LoVo (cell line): ENCODE measurements at places on chromosomes 6 and 20.
A peak's percentile ranks its signal among the peaks of the same experiment; 100 is the strongest.

GRCh38 chr6:150004101-150004782, 21.1 kb downstream of the RAET1L start:
- DNase-seq: no peak

DNA sequence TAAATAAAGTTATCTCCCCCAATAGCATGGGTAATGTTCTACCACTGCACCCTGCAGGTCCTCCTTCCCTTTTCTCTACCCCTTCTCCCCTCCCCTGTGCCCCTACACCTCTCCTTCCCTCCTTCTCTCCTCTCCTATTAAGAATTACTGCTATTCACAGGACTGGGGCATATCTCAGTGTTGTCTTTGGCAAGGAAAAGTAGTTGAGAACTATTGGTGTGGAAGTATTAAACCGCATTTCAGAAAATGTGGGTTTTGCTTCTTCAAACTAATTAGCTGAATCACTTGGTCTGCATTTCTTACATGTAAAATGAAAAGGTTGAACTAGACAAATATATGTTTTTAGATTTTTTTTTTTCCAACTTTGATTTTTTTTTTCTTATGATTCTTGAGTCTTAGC, 296.3 kb downstream of the CDKAL1 start:
- no peak for DNase-seq

DNA sequence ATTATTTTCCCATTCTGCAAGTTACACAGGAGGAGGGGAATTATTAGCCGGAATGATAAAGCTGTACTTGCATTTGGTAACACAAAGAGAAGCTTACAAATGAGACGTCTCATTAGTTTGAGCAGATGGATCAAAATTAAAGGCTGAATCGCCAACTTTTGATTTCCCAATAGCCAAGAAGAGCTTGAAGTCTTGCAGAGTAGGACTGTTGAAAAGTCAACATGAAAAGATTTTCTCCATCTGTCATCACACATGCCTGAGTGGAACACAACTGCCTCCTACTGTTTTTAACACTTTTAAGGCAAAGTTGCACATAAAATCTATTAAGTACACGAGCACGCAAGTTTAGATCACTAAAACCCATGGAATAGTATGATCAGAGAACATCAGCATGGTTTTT, 176.2 kb downstream of the ASCC3 start:
- DNase-seq: no peak

DNA sequence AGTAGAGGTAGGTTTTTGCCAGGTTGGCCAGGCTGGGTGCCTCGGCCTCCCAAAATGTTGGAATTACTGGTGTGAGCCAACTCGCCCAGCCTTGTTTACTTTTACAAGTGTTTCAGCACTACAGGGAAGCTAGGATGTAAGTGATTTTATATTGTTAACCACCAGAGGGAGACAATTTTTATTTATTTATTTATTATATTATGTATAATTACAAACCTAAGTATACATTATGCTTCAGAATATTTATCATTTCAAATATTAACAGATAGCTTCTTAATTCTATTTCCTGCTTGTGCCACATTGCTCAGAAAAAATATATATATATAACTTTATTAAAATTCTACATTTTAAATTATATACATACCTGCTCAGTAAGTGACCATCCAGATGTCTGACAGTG, 9.8 kb downstream of the MMUT start:
- DNase-seq: peak; percentile 13

DNA sequence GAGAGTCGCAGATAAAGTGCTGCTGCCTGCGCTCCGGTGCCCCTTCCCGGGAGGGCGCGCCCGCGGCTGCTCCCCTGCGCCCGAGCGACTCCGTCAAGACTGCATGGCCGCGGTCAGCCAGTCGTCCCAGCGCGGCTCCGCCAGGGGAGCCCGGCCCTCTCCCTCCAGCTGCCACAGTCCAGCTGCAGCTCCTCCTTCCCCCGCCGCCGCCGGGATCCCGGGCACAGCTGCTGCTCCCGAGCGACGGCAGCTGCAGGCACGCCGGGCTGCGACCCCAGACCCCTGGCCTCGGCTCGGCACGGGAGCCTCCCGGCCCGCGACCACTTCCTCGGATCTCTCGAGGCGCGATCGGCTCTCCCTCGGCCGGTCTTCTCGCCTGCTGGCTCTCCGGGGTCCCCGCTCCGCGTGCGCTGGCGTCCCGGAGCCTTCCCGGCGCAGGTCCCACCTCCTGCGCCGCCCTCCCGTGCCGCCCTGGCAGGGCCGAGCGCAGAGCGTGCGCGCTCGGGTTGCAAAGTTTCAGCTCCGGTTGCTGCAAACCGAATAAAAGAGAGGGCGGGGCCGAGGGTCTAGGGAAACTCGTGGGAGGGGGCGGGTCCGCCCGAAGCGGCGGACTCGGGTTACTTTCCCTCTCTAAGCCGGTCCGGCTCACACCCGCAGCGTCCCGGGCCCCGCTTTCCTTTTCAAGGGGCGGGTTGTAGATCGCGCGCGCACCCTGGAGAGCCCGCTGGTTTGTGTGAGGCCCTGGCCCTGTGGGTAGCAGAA, at the start of gene CNKSR3:
Gene CNKSR3, minus strand, starts transcription at position 542 of the 762 bp plus-strand sequence. CDS start 571 bp downstream, outside the sequence.
- peak; percentile 71 for DNase-seq

GRCh38 chr6:56902641-56903464, 52.1 kb upstream of the BEND6 start:
- DNase-seq: peak; percentile 27

DNA sequence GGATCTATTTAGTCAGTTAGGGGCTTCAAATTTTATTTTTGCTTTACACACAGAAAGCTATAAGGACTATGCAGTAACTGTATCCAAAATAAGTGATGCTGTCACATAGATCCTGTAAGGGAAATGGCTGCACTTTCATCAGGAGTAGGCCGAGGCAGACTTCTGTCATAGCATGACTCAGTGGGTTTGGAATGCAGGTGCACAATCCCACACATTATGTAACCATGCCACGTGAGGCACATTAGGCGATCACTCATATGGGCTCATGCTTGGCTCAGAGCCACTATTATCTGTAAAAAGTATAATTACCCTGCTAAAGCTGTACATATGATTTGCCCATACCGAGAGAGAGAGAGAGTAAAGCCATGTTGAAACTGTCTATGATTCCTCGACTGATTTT, 1189.4 kb upstream of the EYS start:
- peak; percentile 5 for DNase-seq

- DNase-seq: no peak
These were observed 762 bp downstream of the LSM2 start for GRCh38 chr6:31805939-31806469.

DNA sequence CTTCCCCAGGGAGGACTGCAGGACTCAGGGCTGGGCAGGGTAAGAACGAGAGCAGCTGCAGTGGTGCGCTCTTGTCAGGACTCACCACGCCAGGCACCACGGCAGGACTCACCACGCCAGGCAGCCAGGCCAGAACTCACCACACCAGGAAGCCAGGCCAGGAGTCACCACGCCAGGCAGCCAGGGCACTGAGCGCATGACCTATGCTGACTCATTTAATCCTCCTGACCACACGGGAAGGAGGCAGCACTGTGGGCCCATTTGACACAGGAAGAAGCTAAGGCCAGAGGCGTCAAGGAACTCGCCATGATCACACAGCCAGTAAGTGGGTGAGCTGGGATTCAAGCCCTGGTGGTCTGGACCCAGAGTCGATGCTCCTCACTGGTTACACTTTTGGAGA, 189.3 kb downstream of the PREX1 start:
- peak; percentile 9 for DNase-seq

DNA sequence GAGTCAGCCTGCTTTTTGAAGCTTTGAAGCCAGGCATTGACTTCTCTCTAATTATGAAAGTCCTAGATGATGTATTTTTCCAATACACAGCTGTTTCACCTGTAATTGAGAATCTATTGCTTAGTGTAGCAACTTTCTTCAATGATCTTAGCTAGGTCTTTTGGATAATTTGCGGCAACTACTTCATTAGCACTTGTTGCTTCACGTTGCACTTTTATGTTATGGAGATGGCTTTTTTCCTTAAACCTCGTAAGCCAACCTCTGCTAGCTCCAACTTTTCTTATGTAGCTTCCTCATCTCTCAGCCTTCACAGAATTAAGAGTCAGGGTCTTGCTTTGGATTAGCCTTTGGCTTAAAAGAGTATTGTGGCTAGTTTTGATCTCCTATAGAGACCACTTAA, 44.8 kb downstream of the PHIP start:
- no peak for DNase-seq

- no peak for DNase-seq
These were observed 68.3 kb upstream of the EXOC2 start for GRCh38 chr6:760982-761955.

DNA sequence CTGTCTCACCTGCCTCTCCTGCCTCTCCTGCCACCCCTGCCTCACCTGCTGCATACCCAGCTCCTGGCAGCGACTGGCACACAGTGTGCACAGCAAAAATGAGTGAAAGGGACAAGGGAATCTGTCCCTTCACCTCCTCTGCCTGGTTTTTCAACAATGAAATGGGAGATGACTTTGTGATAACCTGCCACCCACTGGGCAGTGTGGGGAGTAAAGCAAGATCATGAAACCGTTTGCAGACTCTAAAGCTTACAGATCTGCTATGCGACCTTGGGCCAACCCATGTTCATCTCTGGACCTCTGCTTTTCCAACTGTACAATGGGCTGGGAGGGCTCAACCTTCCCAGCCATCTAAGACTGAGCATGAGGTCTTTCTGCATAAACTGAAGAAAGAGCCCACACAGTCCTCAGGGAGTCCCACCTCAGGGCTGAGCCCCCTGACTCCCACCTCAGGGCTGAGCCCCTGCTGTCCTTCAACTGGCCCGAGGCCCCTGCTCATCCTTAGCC, 81.1 kb downstream of the RIPOR3 start:
- DNase-seq: no peak
